ENCODE measurements at places on chromosomes 1 and 21.

GRCh38 chr1:211711315-211711705 is 35.9 kb upstream of the NEK2 start:
- DNase-seq, result no peak

DNA sequence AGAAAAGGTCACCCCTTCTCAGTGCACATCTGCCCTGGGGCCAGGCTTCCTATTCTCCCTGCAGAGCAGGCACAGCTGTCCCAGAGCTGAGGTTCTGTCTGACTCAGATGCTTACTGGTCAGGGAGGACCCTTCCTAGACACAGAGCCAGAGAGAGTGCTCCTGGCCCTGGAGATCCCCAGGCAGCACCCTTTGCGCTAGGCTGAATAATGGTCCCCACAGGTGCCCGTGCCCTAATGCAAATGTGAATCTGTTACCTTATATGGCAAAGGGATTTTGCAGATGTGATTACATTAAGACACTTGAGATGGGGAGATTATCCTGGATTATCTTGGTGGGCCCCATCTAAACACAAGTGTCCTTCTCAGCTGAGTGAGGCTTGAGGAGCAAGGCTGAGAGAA is 2.6 kb upstream of the TNNI1 start:
- DNase-seq, result no peak

- DNase-seq, result no peak
Measured at GRCh38 chr1:170538687-170539086, 6.7 kb downstream of the GORAB start.

- no peak for DNase-seq
Measured at GRCh38 chr1:182699393-182700350, 15.3 kb upstream of the RGS8 start.

DNA sequence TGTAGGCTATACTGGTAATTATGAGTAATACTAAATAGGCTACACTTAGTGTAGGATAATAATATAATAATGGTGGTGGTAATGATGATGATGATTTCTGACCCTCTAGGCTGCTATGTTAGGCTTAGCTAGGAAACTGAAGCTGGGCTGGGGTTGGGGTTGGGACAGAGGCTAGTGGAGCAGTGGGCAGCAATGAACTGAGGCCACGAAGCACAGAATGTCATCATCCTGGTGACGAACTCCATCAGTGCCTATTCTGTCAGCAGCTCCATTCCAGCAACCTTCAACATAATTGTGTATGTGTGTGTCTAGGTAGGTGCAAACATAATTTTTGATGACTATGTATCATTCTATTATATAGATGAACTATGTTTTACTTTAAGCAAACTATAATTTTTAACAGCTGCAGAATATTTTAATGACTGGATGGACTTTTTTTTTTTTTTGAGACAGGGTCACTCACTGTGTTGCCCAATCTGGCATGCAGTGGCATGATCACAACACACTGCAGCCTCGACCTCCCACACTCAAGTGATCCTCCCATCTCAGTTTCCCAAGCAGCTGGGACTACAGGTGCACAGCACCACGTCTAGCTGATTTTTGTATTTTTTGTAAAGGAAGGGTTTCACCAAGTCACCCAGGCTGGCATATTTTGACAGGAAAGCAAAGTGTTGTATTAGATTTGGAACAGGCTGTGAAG is 12.9 kb upstream of the CLIC4 start:
- DNase-seq, result no peak

DNA sequence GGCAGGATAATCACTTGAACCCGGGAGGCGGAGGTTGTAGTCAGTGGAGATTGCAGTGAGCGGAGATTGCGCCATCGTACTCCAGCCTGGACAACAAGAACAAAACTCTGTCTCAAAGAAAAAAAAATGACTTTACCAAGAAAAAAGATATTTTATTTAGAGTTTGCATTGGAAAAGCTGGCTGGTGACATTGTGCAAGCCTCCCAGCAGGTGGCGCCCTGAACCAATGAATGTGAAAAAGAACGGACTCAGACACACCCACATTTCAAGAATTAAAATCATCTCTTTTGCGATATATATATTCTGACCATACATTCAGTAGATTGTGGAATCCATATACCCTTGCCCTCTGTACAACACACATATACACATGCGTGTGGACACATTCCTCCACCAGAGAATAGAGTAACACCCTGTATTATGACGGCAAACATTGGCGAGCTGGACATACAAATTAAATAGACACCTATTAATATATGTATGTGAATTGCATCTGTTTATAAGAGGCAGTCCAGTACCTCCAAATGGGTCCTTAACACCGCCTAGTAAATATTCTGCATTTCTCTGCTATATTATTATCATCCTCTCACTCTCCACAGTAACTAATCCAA is 39.0 kb upstream of the CADM3 start:
- DNase-seq, result peak; percentile 60
